NCI-H526 (cell line): ENCODE measurements at places on chromosomes 12 and 14.

DNA sequence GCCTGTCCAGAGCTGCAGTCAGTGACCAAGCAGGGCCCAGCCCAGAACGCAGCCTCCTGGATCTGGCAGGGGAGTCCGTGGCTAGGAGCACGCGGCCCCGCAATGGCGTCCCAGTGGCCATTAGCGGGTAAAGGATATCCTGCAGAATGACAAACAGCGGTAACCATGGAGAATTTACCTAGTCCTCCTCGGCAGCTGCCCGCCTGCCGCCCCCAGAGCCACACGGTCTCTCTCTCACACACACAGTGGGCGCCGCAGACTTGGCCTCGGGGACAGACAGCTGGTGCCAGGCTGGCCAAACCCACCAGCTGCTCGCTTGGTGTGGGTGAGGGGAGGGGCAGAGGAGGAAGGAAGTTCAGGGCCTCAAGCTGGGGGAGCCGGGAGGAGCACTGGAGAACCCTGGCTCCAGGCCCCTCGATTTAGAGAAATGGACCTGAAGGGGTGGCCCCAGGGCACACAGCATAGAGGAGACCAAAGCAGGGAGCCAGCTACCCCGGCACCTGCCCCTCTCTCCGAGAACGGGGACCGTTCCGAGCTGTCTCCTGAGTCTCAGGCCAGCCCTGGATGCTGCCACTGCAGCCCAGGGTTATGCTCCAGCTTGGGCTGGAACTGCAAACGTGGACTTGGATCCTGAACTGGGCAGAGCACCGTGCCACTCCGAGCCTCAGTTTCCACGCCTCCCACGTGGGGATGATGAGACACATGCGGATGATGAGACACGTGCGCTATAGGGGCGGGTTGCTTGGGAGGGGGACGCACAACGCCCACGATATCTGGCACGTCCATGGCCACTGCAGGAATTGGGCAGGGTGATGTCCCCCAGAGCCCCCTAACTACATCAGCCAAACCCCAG lies 3.4 kb downstream of the CDK2AP1 start:
- peak; percentile 35 for DNase-seq

GRCh38 chr12:108860443-108860842 lies 3.1 kb upstream of the SSH1 start:
- DNase-seq, result no peak

DNA sequence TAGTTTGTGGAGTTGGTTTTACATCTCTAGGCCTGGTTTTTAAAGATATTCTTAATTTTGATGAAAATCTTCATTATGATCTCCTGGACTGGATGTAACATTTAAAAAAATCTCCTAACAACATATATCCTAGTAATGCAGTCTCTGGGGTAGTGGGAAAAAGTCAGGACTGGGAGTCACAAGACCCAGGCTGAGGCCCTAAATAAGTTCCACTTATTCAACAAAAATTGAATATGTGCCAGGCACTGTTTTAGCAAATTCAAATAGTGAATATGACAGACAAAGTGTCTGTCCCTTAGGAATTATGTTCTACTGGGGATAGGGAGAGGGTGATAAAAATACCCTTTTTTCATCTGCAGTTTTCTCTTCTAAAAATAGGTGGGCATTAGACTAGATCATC lies 248.4 kb downstream of the PAWR start:
- no peak for DNase-seq

DNA sequence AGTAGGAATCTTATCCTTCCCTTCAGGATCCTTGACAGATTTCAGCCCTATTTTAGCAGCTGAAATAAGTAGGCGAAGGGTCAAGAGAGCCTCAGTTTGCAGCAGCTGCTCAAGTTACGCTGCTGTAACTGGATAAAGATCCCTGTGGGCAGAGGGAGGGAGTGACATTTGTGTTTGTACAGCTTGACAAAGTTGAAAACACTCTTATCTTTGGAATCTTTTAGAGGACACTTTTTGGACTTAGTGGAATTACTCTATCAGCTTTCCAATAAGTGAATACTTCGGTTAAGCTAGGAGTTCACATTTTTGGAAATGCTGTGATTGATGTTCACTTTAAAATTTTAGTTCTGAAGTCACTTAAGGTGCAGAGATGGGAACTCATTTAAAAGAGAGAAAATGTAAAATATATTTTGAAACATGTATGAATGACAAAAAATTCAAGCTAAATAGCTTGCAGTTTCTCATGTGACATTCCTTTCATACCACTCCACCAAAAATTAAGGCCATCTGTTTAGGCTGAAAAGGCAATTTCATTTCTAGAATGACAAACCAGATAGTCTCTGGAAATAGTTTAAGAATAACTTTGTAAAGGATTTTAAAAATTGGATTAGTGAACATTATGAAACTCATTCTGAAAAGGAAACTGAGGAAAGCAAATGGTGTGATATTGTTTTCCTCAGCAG lies 55.2 kb downstream of the SLC38A4 start:
- no peak for DNase-seq

GRCh38 chr14:89212386-89213235 lies 204.4 kb downstream of the FOXN3 start:
- DNase-seq, result no peak

GRCh38 chr12:56454557-56454956 lies at the start of gene MIP:
Gene MIP, minus strand, starts transcription at chr12:56454657. Its CDS starts 44 bp downstream, at chr12:56454613.
- no peak for DNase-seq

DNA sequence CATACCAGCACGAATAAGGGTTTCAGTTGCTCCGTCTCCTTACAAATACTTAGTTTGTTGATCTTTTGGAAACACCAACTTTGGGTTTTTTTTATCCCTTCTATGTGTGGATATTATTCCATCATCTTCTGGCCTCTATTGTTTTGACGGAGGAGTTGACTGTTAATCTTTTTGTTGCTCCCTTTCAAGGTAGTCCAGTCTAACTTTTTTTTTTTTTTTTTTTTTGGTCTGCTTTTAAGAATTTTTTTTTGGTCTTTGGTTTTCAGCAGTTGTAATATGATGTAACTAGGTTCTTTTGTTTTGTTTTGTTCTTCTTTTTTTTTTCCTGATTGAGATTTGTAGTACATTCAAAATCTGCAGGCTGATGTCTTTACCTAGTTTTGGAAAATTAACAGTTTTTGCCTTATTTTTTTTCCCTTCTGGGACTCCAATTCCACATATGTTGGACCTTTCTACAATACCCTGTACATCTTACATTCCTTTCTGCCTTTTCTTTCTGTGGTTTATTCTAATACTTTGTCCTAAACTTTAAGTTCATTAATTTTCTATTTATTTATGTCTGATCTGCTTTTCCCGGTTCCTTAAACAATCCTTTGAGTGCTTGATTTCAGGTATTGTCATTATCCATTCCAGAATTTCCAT lies 54.9 kb downstream of the DNAH10 start:
- DNase-seq, result no peak

DNA sequence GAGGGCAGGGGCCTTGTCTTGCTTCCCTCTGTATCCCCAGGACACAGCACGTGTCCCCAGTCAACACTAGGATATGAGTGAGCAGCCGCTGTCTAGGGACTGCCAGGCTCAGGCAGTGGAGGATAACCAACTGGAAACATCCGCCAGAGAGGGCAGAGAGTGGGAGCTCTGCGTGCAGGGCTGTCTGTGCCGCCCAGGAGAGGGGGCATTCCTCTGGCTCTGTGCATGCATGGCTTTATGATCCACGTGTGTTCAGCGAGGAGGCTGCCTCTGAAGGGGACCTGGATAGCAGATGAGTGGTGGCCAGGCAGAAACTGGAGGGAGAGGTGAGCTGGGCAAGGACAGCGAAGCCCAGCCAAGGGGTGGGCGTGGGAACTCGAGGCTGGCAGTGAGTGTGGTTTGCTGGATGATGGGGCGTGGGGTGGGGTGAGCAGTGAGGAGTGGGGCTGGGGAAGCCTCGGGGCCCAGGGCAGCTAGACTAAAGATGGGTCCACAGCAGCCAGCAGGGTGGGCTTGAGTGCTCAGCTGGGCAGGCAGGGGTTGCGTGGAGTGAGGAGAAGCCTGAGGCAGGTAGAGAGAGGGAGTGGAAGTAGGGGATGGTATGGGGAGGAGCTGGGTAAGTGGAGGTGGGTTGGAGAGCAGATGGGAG lies 72.9 kb downstream of the PRIMA1 start:
- no peak for DNase-seq
